ENCODE measurements at places on chromosomes 2 and 18.

DNA sequence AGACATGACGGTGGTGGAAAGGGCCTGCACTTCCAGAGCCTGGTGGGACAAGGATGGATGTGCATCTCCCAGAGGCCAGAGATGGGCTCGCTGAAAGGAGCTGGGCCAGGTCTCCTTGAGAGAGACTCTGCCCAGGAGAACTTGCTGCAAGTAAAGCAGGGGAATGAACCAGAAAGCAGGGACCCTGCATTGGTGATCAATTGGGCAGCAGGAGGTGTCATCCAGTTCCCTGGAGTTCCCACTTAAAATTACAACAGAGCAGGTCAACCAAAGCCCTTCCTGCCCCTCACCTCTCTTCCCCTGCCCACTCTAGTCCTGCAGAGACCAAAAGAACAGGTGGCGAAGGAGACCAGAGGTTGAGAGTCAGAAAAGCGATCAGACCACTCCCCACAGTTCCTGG lies 69.7 kb upstream of the CAB39 start:
- DNase-seq: no peak

DNA sequence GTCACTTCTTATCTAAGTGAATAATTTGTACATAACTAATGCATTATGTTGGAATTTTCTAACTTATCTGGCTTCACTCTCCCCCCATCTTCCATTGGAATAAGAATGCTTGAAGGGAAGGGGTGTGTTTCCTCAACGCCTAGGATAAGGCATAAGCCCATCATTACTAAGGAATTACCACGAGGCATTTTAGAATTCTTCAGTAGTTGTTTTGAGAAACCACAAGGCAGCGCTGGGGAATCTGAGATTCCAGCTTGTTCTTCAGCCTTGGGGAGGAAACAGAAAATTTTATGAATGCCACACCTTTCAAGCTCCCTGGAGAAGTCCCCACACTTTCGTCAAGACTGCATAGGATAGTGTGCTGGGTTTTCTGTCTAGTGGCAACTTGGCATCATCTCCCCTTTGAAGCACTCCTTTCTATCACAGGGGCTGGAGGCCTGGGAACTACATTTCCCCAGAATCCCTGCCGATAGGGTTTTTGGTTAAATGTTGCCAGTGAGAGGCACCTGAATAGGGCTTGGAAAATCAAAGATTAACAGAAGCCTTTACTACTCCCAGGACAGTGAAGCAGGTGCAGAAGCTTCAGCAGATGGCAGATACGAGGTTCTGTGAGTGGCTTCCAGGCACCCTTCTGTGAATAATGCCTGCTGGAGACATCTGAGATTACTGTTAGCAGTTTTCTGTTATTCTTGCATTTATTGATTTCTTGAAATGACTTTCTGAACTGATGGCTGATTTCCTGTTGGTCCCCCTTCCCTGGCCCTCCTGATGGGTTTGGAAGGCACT lies 192.7 kb upstream of the REV1 start:
- DNase-seq: no peak

GRCh38 chr2:10873790-10874437 lies 37.8 kb upstream of the KCNF1 start:
- DNase-seq: no peak

- DNase-seq: no peak
Measured at GRCh38 chr2:132463719-132464118, 47.1 kb downstream of the GPR39 start.

- no peak for DNase-seq
Measured at GRCh38 chr2:2699121-2699505, 368.0 kb upstream of the MYT1L start.

- no peak for DNase-seq
Measured at GRCh38 chr2:203440671-203441070, 94.4 kb downstream of the RAPH1 start.

DNA sequence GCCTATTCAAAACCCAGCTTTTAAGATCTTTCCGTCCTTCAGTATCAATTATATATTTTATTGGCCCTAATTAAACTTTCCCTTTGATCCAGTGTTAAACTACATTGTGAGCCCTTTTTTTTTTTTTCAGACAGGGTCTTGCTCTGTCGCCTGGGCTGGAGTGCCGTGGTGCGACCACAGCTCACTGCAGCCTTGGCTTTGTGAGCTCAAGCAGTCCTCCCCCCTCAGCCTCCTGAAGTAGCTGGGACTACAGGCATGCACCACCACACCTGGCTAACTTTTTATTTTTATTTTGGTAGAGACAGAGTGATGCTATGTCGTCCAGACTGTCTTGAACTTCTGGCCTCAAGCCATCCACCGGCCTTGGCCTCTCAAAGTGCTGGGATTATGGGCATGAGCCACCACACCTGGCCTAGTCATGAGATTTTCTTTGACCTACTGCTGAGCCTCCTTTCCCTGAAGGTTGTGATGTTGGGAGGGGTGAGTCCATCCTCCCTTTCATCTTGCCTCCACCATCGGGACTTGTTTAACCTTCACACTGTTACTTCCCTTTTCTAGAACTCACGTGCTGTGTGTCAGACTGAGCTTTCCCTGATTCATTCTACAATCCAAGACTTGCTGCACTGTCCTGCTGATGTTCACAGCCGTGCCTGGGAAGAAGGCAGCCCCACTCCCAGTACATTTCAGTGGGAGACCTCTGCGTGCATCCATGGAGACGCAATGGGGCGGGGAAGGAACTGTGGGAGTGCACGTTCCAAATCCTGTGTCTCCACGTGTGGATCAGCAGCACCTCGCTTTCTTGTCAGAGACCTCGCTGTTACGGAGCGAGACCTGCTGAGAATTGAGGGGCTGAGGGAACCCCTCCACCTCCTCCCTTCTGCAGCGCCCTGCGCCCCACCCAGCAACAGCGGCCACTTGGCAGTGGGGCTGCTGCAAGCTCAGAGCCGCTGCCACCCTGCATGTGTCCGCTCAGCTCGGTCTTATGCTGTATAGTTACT lies 10.8 kb downstream of the OXER1 start:
- DNase-seq: no peak

GRCh38 chr2:216215658-216216390 lies 106.7 kb downstream of the XRCC5 start:
- DNase-seq: no peak

DNA sequence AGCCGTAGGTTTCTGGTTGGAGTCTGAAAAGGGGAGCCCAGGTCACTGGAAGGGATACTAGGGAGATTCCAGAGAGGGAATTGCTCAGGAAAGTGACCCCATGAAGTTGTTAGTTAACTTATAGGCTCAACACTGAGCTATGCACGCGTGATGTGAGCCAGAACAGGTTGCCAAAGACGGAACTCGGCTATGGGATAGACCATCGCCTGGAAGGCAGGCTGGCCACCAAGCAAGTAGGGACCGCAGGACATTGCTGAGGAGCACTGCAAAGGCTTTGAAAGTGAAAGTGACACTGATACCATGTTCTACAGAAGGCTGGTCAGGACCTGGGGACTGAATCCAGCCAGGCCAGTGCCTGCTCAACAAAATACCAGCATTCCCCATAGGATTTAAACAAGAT lies 7.3 kb downstream of the FARP2 start:
- DNase-seq: no peak

- DNase-seq: no peak
Measured at GRCh38 chr2:4324531-4324930, 621.2 kb downstream of the DCDC2C start.

DNA sequence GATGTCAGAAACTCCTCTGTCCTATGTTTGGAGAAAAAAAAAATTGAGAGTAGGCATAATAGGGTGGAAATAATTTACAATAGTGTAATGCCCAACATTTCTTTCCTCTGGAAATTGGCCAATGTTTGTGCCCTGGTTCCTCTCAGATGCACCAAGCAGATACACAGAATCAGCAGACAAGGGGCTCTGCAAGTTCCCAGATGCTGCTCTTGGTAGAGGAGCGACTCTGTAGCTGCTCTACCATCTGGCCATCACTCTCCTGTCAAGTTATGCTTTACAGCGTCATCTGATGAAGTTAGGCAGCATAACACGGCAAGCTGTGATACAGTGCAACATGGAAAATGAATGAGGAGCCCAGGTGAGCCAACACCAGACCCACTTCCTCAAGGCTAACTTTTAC lies 1.6 kb downstream of the DYTN start:
- DNase-seq: no peak

GRCh38 chr2:73516033-73516432 lies 126.2 kb downstream of the NAT8 start:
- DNase-seq: no peak

DNA sequence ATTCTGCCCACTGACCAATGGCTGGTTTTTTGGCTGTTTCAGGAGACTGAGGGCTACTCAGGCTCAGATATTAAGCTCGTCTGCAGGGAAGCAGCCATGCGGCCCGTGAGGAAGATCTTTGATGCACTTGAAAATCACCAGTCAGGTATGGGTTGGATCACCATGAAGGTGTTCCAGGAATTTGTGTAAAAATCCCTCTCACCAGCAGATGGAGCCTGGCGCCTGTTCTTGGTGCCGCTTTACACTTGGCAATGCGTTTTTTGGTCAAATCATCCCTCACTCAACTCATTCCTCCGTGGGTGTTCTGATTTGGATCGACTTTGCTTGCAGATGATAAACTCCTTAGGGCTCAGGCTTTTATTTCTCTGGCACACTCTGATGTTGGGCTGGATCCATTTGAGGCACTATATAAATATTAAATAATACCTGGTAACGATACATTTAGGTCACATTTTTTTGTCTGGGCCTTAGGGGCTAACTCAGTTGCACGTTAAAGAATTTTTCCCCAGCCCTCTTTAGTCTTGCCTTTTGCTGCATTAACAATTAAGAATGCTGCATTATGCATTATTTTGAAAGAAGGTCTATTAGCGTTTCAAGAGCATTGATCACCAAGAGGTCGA lies 50.0 kb downstream of the HDHD2 start:
- DNase-seq: no peak

DNA sequence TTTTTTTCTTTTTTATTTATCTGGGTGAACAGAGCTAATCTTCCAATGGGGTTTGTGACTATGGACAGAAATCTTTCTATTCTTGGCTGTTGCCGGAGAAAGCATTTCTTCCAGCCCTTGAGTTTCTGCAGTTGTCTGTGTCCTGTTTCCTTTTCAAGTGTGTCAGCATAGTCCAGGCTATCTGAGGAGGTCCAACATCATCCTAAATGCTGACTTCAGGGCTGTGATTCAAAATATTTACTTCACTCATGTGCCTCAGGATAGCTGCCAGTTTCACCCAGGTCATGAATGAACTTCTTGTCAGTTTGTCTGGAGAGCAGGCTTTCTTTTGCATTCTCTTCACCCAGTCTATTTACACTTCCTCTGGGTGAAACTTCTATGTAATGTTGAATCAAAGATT lies 27.9 kb downstream of the ITGAV start:
- DNase-seq: no peak

GRCh38 chr2:105291981-105292380 lies 37.6 kb downstream of the TGFBRAP1 start:
- DNase-seq: no peak

GRCh38 chr2:48849770-48850169 lies 94.2 kb upstream of the LHCGR start:
- no peak for DNase-seq

DNA sequence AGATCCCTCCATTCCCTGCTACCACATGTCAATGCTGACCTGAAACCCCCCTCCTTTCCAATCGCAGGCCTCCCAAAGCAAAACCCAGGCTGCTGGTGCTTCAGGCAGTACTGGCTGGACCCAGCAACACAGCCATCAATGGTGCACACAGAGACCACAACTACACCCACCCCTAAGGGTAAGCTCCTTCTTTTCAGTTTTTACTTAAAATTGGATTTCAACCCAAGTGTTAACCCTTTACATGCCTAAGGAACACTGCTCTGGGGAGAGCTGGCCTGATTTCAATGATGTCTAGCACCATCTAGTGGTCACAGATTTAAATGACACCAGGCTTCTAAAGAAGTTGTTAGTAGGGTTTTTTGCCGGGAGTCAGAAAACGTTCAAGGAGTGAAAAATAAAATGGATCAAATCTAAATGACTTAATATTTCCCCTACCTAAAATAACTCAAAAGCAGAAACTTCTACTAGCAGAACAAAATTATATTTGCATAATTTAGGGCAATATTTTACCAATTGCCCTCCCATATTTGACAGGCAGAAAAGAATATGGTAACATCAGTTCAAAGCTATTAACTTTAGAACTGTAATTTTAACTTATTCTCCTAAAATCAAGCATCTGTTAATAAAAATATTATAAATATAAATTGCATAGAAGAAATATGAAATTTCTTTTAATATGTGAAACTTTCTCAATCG lies 24.6 kb downstream of the FECH start:
- no peak for DNase-seq

- DNase-seq: no peak
Measured at GRCh38 chr2:151374436-151374835, 17.0 kb downstream of the TNFAIP6 start.

DNA sequence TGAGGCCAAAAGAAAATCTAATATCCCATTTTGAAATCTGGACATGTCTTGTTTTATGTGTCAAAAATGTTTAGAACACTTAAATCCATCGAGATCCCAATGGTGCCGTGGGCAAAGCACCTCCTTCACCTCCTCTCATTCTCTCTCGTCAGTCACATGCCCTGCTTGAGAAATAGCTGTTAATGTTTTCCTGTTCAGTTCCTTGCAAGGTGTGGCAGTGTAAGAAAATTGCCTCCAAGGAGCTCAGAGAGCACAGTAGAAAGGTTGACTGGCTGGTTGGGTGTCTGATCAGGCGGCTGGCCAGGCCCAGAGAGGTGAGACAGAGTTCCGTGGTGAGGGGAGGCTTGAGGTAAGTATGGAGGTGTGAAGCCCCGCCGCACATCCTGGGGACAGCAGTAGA lies 210.2 kb downstream of the TSN start:
- no peak for DNase-seq

DNA sequence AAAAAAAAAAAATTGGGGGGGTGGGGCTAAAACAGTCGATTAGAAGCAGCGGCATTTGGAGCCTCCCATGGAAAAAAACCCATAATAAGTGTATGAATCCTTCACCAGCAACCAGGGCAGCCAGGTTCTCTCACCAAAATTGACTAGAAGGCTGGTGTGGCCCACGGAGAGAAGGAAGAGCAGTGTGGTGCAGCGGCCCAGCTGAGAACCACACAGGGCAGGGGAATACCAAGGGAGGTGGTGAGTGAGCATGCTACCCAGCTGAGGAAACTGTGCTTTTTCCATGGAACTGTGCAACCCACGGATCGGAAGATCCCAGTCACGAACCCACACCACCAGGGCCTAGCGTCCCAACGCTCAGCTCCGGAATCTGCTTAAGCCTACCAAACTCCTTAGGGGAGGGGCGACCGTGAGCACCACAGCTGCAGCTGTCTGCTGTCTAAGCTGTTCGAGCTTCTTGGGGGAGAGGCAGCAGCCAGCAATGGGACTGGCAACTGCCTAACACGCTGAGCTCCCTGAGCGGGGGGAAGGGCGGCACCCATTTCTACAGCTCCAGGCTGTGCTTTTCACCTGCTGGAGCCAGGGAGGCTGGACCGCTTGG lies 1037.2 kb upstream of the ACVR2A start:
- DNase-seq: no peak

Data from NK-92 treated with Interleukin-12 subunit alpha and Interleukin-12 subunit beta, amount 100 ng/mL, for 24 hours (cell line).